ENCODE measurements at places on chromosomes 6 and 20. TPM values are rescaled to one million over a fixed set of nuclear protein-coding genes. Genes with fewer than 3 reads are reported as not detected.

RAET1L gene
- 0.22 TPM for polyA plus RNA-seq

DNA sequence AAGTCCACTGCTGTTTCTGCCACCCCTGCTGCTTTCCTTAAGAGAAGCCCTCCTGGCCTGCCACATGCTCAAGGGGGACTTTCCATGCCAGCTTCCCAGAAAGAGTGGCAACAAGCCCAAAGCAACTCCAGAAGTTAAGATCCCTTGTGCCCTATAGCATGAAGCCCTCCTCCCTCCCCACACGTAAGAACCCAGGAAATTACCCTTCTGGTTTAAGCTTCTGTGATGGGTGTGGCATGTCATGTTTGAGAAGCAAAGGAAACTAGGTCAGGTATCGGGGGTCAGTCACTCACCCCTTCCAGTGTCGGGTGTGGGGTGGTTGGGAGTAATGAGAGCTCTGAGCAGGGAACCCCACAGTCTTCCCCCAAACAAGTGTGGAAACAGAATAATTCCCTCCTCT lies 196.1 kb downstream of the LRFN2 start:
- no peak for DNase-seq

DNA sequence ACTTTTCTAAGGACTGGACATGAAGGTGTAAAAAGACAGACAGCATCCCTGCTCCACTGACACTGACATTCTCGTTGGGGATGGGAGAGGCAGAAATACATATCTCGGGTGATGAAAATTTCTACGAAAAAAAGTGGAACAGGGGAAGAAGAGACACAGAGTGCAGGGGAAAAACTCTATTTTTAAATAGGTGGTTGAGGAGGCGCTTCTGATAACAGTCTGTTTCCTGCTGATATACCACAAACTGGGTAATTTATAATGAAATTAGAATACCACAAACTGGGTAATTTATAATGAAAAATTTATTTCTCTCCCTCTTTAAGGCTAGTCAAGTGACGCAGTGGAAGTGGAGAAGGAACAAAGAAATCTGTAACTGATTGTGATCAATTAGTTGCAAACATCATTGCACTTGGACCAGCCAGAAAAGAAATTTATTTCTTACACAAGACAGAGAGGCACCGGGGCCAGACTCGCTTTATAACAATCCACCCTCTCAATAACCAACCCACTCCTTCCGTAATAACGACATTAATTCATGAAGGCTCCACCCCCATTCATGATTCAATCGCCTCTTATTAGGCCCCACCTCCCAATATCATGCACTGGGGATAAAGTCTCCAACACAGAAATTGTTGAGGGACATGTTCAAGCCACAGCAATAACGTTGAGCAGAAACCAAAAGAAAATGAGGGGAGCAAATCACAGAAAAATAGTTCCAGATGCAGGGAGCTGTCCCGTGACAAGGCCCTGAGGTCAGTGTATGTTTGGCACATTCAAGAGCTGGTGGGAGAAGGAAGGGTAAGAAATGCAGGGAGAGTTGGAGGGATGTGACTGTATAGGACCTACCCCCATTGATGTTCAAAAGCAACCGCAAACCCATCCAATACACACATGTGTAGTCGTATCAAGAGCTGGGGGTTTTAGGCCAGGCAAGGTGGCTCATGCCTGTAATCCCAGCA lies 6.6 kb upstream of the SRSF6 start:
- DNase-seq: no peak

DNA sequence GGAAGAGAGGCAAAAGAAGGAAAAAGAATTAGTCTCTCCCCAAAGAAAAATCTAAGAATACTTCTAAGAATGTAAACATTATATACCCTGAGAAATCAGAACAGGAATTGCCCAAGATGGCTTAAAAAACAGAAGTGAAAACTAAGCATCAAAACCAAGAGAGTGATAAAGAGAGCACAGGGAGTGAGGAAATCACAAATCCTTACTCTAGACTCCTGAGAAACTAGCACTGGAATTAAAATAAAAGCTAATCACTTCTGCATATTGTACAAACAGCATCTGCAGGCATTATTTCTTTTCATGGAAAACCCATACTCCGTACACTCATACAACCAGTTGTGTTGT lies 285.7 kb downstream of the BTBD9 start:
- DNase-seq: no peak

DNA sequence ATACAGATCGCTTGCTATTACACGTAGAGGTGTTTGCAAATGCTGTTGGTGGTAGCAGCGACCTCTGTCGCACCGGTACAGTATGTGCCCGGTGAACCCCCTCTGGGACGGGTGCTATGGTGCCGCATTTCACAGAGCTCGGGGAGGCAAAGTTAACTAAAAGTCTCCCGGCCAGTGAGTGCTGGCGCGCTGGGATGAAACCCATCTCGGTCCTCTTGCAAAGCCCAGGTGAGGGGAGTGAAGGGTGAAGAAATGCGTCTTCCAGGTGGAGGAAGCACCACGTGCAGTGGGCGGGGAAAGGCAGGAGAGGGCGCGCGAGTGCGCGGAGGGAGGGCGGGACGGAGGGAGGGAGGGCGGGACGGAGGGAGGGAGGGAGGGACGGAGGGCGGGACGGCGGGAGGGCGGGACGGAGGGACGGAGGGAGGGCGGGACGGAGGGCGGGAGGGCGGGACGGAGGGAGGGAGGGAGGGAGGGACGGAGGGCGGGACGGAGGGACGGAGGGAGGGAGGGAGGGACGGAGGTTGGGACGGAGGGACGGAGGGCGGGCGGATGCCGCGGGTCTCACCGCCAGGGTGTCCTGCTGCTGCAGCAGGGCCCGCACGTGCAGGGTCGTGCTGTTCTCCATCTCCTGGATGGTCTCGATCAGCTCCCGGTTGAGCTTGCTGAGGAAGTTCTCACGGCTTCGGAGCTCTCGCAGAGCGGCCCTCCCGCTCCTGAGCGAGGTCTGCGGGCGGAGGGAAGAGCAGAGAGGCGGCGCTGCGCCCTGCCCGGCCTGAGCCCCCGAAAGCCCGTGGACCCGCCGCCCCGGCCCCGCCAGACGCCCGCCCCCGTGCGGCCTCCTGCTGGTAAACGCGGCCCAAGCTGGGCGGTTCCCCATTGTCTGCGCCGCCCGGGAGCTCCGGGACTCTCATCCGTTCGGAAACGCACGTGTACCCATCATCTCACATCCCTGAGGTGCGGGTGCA lies 11.7 kb downstream of the C20orf96 start:
- no peak for DNase-seq

SLC17A9 gene
- not detected for polyA plus RNA-seq

HLA-DRA gene
- not detected for polyA plus RNA-seq

SGK2 gene
- 11.8 TPM for polyA plus RNA-seq

GRCh38 chr20:34015401-34016335 lies 22.0 kb downstream of the RALY start:
- no peak for DNase-seq

SIRPB1 gene
- 0.56 TPM for polyA plus RNA-seq

DNA sequence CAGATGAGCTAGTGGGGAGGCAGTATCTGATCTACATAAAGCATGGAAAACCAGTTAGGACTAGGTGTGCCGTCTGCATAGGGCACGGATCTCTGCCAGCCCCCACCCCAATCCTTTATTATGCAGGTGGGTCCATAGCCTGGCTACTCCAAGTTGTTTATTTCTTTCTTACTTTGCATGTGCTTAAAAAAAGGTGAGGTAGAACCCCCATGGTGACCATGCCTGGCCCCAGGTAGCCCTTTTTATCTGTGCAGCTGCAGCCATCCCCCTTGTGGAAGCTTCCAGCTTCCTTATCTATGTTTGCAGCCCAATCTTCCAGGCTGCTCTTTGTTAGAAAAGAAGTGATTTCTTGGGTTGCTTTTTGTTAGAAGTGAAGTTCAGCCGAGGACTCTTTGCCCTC lies 9.0 kb upstream of the TREM2 start:
- no peak for DNase-seq

IMPG1 gene
- polyA plus RNA-seq: not detected

DNA sequence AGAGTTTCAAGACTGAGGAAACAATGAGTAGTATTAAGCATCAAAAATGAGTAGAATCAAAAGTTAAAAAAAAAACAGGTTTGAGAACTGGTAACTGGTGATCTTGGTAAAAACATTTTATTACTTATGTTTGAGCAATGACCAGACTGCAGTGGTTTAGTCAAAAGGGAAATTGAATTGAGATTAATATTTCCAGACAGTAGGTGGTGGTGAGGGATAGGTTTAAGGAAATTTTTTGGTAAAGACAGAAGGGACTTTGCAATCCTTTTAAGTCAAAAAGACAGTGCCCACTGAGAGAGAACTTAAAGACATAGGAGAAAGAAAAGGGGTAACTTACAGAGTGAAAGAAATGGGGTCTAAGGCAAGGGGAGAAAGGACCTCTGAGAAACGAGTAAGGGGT lies 156.9 kb downstream of the ASCC3 start:
- DNase-seq: no peak

DNA sequence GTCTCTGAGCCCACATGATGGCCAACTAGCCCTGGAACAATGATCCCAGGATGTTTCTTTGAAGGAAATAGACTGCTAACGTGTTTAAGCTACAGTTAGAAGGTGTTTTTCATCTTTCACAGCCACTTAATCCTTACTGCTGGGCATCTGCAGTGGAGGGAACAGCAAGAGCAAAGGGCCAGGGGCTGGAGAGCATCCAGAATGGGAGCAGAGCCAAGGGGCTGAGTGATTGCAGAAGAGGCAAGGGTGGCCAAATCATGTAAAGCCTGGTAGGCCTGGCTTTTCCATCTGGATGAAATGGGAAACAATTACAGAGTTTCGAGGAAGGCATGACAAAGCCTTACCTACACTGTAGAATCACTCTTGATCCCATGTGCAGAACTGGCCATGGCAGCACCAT lies 18.7 kb upstream of the LAMP5 start:
- DNase-seq: no peak

All from A549 (cell line).